Stimulated activated CD8-positive, alpha-beta memory T cell treated with anti-CD3 and anti-CD28 coated beads, Interleukin-7, amount 100 ng/mL, for 48 hours (primary cell): ENCODE measurements at places on chromosomes 2 and 18.

GRCh38 chr18:76747676-76748075 lies 74.7 kb upstream of the ZNF236 start:
- DNase-seq = no peak

- no peak for DNase-seq
Observed at GRCh38 chr2:224038830-224039079, 331 bp downstream of the SERPINE2 start.

GRCh38 chr2:46416739-46417403 lies 62.5 kb upstream of the TMEM247 start:
- no peak for DNase-seq

GRCh38 chr2:177679611-177680605 lies 287.3 kb downstream of the AGPS start:
- no peak for DNase-seq

DNA sequence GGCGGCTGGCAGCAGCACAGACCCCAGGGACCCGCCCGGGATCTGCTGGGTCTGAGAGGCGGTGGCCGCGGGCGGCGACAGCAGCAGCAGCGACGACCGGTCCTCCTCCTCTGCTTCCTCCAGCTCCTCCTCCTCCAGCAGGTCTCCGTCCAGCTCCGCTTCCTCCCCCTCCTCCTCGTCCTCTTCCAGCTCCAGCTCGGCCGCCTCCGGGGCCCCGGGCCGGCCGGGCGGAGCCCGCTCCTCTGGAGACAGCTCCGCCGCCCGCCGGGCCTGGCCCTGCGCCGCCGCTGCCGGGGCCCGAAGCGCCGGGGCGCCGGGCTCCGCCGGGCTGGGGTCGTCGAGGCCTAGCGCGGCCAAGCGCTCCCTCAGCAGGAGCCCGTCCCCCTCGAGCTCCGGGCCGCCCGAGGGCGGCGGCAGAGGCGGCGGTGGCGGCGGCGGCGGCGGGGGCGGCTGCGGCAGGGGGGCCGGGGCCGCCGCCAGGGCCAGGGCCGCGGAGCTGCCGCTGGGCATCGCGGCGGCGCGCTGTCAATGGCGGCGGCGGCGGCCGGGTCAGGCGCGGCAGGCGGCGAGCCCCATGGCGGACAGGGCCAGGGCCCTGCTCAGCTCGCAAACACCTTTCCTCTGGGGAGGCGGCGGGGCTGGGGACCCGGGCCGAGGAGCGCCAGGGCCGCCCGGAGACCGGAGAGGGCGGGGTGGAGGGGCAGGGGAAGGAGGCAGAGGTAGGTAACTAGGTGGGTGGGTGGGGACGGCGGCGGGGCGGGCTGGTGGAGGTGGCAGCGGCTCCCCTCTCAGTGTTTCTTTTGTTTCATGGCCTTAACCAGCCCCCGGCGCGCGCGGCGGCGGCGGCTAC lies 445 bp downstream of the MEX3C start:
- no peak for DNase-seq

- DNase-seq = no peak
Observed at GRCh38 chr2:43188561-43189386, 37.6 kb downstream of the ZFP36L2 start.
